Right ventricle myocardium inferior (tissue), 1 donor: ENCODE measurements at places on chromosomes 13 and 19.

GRCh38 chr13:45851956-45852355, 403 bp upstream of the SIAH3 start:
- no peak for DNase-seq

GRCh38 chr19:48873476-48874302, 1.5 kb downstream of the PPP1R15A start:
- no peak for DNase-seq

DNA sequence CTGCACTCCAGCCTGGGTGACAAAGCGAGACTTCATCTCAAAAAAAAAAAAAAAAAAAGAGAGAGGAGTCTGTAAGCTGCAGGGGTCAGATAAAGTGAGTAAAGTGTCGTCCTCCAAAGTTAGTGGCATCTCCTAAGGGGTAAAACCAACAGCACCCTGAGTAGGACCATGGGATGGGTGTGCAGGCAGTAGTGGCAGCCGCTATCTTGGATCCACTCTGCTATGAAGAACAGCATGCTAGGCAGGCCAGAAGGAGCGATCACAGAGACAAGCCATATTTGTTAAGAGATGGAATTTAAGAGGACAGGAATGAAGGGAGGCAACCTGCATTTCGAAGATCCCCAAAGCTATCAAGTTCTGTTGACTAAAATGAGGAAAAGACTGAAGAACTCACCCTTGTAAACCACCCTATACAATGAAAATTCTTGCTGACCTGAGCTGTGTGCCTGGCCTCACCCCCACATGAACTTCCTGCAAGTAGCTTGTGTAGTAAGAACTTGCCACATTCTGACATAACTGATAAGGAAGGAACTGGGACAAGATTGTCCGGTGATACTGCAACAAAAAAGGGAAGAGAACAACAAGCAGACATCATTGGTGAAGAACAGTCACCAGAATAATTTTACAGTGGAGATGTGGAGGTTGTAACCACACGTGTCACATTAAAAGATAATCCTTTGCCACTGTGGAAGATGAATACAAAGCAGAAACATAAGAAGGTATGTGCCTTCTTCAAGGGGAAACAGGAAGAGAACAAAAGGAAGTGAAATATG, 16.2 kb downstream of the DPY19L3 start:
- DNase-seq = peak; percentile 53

DNA sequence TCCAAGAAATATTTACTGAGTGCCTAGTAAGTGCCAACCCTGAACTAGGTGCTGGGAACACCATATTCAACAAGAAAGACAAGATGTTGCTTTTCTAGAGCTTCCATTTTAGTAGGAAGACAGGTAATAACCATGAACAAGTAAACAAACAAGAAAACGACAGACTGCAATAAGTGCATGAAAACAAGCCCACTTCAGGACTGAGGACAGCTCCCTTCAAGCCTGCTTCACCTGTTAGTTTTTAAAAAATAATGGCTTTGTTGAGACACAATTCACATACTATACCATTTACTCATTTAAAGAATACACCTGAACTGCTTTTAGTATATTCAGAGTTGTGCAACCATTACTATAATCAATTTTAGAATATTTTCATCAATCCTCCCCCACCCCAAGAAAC, 30.4 kb downstream of the CYP4F22 start:
- DNase-seq = no peak

DNA sequence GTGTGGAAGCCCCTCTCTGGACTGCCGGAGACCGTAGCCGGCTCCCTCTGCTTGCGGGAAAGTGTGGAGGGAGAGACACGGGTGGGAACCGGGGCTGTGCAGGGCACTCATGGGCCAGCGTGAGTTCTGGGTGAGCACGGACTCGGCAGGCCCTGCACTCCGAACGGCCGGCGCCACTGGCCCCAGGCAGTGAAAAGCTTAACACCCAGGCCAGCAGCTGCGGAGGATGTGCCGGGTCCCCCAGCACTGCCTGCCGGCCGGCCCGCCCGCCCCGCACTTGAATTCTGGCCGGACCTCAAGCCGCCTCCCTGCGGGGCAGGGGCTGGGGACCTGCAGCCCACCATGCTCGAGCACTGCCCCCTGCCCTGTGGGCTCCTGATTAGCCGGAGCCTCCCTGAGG, 147.0 kb downstream of the FGF9 start:
- no peak for DNase-seq

GRCh38 chr13:107678075-107678689, 537.2 kb downstream of the LIG4 start:
- no peak for DNase-seq

- no peak for DNase-seq
Observed at GRCh38 chr13:110716247-110716515, 2.7 kb downstream of the ING1 start.

DNA sequence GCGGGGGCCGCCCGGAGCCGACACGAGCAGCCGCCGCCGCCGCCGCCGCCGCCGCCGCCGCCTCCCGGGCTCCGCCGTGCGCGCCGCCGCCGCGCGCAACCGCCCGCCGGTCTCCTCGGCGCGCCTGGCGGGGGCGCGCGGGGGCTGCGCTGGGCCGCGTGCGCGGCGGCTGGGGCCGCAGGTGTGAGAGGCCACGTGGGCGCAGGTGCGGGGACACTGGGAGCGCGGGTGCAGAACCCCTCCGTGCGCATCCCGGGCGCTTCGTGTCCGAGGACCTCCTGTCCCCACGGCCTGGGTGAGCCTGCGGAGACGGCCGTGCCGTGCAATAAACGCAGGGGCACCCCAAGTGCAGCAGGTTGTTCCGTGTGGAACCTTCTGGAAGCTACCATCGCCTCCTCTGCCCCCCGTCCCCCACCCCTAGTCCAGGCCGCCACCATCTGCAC, at the start of gene LINGO3:
LINGO3 (minus strand) TSS at position 41 of the 443 bp plus-strand sequence. CDS start 16,378 bp downstream, outside the sequence.
- DNase-seq = no peak

GRCh38 chr13:66508153-66508909, 721.8 kb downstream of the PCDH9 start:
- no peak for DNase-seq

DNA sequence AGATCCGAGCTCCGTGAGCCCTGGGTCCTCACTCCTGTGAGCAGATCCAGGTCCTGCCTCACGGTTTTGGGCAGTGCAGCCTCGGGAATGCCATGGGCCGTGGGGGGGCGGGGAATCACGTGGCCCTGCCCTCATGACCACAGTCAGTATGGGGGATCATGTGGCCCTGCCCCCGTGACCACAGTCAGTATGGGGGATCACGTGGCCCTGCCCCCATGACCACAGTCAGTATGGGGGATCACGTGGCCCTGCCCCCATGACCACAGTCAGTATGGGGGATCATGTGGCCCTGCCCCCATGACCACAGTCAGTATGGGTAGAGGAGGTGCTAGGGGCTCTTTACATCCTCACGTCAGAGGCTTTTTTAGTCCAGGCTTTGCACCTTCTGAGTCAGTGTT, 64.3 kb upstream of the F7 start:
- no peak for DNase-seq
